ENCODE measurements at places on chromosomes 4 and X.

- no peak for DNase-seq
Observed at GRCh38 chr4:5146248-5146647, 95.0 kb downstream of the STK32B start.

- peak; percentile 57 for DNase-seq
Observed at GRCh38 chr4:48033825-48034413, 17.3 kb downstream of the NIPAL1 start.

DNA sequence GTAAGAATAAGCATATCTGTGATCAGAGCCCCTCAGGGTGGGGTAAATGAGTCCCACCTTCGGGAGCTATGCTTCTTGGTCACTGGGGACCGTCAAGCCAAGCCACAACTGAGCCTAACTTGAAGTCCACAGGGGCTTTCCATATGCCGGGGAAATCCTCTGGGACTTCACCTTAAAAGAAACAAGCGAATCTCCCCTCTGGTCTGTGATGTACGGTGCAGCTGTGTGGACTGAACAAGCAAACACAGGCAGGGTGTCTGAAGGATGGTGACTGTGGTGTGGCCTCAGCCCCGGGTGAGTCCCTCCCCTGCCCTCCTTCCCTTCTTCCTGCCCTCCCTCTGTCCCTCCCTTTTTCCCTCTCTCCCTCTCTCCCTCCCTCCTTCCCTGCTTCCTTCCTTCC, 29.7 kb upstream of the PPP2R2C start:
- no peak for DNase-seq

DNA sequence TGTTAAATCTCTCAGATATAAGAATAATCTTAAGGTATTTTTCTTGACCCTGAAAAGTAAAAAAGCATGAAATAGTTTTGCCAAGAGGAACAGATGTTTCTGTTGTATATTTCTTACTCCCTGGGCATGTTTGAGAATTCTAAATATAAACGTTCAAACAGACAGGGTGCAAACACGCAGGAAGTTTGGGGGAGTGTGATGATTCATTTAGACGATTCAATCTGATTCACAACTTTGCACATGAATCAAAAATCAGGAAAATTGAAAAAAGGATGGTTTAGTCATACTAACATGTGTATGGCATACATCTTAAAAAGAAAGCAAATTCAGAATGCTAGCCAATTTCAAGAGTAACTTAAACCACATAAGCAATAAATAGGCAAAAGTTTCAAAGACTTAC, 340.3 kb upstream of the GRID2 start:
- no peak for DNase-seq

- no peak for DNase-seq
Observed at GRCh38 chr4:182425302-182425701, 182.1 kb downstream of the TENM3 start.

GRCh38 chr4:2938906-2939305, 24.3 kb downstream of the NOP14 start:
- no peak for DNase-seq

DNA sequence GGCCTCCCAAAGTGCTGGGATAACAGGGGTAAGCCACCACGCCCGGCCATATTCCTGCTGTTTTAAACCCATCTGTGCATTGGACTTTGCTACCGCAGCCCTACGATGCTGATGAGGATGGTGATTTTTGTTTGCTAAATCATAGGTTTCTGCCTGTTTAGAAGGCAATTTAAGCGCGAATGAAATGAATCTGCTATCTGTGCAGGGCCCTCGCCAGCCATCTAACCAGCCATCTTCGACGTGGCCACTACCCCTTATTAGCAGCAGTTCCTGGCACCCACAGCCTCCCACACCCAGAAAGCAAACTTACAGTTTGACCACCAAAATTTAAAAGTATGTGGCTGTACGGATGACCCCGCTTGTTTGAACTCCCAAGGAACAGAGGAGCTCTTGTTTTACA, 178.5 kb downstream of the SHOX start:
- DNase-seq = no peak

- no peak for DNase-seq
Observed at GRCh38 chr4:85784947-85785346, 310.0 kb downstream of the ARHGAP24 start.

DNA sequence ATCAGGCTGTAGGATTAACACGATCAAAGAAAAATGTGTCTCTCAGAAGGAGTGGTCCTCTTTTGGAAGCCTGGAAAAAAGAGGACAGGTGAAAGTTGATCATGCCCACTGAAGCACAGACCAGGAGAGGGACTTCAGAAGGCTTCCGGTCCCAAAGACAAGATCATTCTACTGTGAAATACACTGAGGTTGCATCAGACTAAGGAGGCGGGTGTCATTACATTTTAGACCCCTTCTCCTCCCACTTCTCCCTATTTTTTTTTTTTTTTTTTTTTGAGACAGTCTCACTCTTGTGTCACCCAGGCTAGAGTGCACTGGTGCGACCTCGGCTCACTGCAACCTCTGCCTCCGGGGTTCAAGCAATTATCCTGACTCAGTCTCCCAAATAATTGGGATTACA, 67.5 kb downstream of the RBM47 start:
- no peak for DNase-seq

GRCh38 chr4:145954924-145955339, 16.3 kb upstream of the ZNF827 start:
- no peak for DNase-seq

- no peak for DNase-seq
Observed at GRCh38 chr4:106080376-106080775, 185.1 kb downstream of the NPNT start.

- no peak for DNase-seq
Observed at GRCh38 chr4:108774809-108775530, 12.1 kb upstream of the ETNPPL start.

DNA sequence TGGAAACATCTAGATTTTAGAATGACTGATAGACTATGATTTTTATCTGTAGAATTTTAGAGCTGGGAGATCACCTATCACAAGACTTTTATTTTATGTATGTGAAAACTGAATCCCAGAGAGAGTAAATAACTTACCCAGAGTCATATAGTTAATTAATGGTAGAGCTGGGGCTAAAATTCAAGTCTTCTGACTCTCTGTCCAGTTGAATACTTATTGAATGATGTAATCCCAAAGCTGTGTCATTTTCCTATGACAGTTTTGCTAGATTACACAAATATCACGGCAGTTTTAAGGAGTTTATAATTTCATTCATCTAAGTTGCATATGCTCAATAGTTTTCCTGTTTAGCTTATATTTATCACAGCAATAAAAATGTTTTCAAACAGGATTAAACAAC, 6.7 kb downstream of the NRK start:
- no peak for DNase-seq

DNA sequence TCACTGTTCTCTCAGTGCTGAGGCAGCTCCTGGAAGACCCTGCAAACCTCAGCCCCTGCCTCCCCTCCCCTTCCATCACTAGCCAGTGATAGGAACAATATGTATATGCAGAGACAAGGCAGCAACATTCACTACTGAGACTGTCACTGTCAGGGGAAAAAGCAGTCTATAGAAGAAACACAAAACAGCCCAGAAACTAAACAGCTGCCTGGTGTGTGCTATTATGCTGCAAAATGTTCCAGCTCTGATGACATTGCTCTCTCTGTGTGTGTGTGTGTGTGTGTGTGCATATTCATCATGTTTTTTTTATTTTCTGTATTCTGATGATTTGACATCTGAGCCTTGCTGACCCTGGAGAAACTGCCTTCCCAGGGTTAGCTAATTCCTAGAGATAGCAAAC, 147.2 kb downstream of the SPATA18 start:
- DNase-seq = no peak

DNA sequence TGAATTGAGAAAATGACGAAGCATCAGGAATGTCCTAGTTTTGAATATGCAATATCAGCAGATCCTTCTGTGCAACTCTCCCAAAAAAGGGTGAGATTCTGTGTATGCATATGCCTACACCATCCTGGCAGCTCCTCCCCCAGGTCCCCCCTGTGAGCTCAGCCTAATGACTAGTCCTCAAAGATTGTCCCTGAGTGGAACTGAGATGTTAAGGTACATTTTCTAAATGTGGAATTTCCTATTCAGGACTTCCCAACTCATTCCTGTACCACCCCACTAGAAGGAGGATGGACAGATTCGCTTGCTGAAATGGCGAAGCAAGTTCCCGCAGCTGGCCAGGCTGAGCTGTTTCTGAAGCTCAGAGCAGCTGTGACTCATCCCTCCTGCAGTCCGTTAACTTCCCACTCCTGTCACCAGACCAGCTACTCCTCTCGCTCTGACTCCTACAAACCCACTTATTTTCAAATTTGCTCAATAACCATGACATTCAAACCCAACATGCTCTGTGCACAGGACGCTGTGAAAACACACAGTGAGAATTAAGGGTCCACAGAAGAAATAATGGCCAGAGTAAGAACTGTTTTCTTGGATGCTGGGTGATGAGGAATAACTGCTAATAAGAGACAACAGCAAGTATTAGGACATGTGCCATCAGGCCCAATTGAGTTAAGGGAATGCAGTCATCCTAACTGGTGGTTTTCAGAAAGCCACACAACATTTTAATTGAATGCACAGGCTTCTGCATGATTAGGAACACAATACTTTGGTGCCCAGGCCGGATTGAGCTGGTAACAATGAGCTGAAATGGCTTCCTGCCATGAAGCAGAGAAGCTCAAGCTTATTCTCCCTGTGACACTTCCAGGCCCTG, 40.0 kb upstream of the IRF2 start:
- peak; percentile 68 for DNase-seq

- DNase-seq = no peak
Observed at GRCh38 chr4:111713276-111713675, 432.0 kb upstream of the FAM241A start.

DNA sequence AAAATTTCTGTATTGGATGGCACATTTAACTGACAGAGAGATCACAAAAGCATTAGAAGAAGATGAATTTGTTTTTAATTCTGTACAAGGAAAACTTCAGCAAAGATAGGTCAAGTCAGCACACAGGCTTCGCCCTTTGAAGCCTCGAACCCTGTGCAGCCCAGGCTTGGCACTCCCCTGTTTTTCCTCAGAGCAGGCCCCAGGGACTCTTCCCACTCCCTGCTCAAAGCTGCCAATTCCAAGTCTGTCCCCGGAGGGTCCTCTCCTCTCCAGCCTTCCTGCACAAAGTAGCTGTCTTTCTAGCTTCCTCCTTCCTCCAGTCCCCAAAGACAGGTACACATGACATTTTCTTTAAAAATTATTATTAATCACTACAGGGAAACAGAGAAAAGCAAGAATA, 466.3 kb downstream of the PPARGC1A start:
- no peak for DNase-seq

GRCh38 chr4:60485276-60485675, 714.9 kb upstream of the ADGRL3 start:
- no peak for DNase-seq

GRCh38 chrX:55057675-55058249, 17.1 kb upstream of the PAGE2B start:
- DNase-seq = peak; percentile 9

DNA sequence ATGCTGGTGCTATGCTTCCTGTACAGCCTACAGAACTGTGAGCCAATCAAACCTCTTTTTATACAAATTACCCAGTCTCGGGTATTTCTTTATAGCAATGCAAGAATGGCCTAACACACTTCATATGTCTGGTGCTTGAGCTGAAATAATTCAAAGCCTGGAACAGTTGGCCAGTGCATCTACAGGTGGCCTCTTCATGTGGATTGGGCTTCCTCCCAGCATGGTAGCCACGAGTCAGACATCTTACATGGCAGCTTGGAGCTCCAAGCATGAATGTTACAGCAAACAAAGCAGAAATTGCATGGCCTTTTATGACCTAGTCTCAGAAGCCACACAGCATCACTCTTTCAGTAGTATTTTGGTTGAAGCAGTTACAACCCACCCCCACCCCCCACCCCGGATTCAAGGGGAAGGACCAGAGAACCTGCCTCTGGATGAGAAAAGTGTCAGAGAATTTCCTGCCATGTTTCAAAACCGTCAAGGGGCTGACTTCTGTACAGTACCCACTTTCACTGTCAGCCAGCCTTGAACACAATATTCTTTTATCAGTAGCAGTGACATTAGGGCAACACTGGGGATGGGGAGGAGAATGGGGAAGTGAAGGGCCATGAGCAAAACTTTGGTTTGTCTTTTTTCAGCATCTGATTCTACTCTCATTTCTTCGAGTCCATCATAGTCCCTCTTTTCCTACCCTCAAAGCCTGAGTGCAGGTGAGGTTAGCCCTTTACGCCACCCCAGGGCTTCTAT, 368.7 kb downstream of the BCOR start:
- DNase-seq = no peak

DNA sequence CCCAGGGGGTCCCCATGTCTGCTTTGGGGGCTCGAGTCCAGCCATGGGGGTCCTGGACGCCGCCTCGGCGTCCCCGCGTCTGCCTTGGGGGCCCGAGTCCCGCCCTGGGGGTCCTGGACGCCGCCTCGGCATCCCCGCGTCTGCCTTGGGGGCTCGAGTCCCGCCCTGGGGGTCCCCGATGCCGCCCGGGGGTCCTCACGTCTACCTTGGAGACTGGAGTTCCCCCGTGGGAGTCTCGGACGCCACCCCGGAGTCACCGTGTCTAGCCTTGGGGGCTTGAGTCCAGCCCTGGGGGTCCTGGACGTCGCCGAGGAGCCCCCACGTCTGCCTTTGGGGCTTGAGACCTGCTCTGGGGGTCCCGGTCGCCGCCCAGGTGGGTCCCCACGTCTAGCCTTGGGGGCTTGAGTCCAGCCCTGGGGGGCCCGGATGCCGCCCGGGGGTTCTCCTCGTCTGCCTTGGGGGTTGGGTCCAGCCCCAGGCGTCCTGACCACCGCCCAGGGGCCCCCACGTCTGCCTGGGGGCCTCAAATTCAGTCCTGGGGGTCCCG, 1.1 kb upstream of the GTPBP6 start:
- no peak for DNase-seq

- no peak for DNase-seq
Observed at GRCh38 chr4:34718576-34719245, 1525.6 kb downstream of the ARAP2 start.

All from activated T-cell treated with anti-CD3 and anti-CD28 coated beads for 24 hours (primary cell).